ENCODE measurements at places on chromosomes 2 and 18.

DNA sequence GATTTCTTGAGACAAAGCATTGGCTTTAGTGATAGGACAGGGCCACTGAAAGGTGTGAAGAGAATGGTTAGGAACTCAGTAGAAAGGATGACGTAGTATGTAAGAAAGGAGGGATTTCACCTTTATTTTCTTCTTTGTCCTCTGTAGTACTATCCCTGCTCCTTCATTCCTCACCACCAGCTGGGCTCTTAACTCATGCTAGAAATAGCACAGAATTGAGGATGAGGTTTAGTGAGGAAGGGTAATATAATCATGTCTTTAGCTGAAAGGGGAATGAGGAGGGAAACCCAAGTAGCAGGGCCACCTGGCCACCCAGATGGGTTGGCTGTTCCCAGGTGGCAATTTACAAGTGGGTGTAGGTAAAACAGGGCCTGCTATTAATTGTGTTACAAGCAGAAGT lies 15.2 kb downstream of the ACVR2A start:
- no peak for DNase-seq

DNA sequence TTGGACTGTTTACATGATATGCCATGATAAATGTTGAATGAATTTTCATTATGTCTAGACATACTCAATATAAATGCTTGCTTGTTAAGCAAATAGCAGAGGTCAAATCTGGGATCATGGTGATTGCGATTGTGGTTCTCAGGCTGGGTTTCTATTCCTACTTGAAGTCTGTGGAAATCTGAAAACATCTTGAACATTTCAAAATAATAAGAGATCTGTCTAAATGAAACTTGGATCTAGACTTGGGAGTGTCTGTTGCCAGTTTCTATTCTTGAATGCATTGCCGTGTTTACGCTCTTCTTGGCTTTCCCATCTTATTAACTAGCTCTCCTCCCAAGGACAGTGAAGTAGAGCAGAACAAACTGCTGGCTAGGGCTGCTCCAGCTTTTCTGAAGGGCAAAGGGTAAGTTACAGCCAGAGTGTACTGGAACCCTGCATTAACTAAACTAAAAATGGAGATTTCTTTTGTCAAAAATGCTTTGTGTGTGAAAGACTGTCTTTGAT lies 127.7 kb downstream of the DTNA start:
- no peak for DNase-seq

DNA sequence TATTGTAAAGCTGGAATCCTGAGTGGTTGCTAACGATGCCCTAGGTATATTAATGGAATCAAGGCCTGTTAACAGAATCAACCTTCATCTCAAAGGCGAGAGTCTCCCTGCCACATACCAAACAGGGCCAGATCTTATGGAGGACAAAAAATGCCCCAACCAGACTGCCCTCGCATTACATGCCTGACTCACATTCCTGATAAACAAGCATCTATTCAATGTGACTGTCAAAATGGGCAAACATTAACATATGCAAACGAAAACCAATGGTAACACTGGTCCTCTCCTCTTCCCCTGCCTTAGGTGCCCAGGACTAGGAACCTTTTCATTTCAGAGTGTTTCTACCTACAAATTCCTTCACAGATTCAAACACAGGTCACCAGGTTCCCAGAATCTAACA lies 83.4 kb downstream of the COL6A3 start:
- no peak for DNase-seq

DNA sequence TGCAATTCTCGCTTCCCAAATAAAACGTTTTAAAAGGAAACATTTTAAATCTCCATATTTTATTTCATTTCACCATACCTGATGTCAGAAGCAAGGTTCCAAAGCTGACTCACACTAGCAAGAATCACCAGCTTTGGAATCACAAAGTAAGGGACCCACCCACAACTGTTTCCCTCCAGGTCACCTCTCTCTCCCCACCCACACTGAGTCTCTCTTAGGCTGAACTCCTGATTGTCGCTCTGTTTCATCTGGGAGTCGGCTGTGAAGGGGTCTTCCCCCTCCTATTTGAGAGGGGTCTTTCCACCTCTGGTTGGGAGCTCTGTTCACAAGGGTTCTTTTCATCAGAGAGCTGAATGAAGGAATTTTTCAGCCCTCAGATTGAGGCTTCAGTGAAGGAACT lies 128.1 kb downstream of the L3MBTL4 start:
- no peak for DNase-seq

GRCh38 chr2:69253112-69253511 lies 133.9 kb downstream of the GFPT1 start:
- DNase-seq: no peak

- DNase-seq: no peak
These were observed 1044.4 kb upstream of the CNTNAP5 start for GRCh38 chr2:122980671-122981070.

GRCh38 chr2:176769499-176770370 lies 442.9 kb upstream of the HNRNPA3 start:
- no peak for DNase-seq

- no peak for DNase-seq
These were observed 18.9 kb downstream of the STEAP3 start for GRCh38 chr2:119242276-119243119.

GRCh38 chr2:37647971-37648330 lies 23.5 kb downstream of the CDC42EP3 start:
- no peak for DNase-seq

GRCh38 chr18:79517341-79517740 lies 121.6 kb downstream of the NFATC1 start:
- no peak for DNase-seq

- peak; percentile 3 for DNase-seq
These were observed 620 bp upstream of the SLC9A2 start for GRCh38 chr2:102618452-102619413.
